ENCODE measurements at places on chromosomes 6 and 20.

GRCh38 chr20:21503345-21503744 is 10.5 kb downstream of the NKX2-2 start:
- DNase-seq = no peak

DNA sequence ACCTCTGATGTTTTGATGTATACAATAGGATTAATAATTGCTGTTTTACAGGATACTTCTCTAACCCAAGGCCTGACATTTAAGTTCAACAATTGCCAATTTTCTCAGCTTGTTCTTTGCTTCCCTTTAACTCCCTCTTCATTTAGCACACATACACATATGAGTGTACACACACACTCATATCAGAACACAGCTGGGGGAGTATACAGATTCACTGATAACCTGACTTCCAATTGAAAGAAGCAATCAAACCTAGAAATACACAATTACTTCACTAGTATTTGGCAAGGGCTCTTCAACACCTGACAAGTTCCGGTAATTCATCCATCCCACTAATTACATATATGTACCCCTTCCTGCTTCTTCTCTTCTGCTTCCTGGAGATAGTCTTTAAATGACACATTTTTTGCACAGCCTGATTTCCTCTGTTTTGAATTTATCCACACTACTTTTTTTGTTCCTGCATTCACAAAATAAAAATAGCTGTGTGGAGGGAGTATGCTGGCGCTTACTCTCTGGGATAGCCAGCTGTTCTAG is 11.2 kb downstream of the UST start:
- DNase-seq = peak; percentile 68

GRCh38 chr6:149483334-149483725 is 1.5 kb downstream of the ZC3H12D start:
- no peak for DNase-seq

- no peak for DNase-seq
Measured at GRCh38 chr6:87146363-87146762, 9.0 kb upstream of the ZNF292 start.

DNA sequence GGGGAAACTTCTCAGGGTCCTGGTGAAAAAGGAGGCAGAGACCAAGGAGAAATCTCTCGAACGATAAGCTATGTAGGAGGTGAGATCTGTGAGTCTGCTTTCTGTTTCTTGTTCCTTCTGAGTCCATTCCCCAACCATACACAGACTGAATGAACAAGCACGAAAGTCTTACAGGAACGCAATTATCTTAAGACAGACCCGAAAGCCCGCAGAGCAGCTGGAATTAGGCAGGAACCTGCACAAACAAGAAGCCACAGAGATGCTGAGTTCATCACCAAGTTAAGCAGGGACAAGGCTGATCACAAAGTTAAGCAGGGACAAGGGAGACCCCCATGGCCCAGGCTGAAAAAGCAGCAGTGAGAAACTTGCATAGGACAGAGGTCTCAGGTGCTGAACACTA is 21.4 kb upstream of the NELFCD start:
- no peak for DNase-seq

- no peak for DNase-seq
Measured at GRCh38 chr6:135951169-135951568, 99.7 kb downstream of the PDE7B start.

- no peak for DNase-seq
Measured at GRCh38 chr20:25319241-25320034, 71.2 kb downstream of the ABHD12 start.

All from GM06990 (cell line).